Hindlimb muscle (tissue), 1 donor: ENCODE measurements at places on chromosomes 3 and 15. TPM values are rescaled to one million over a fixed set of nuclear protein-coding genes. Genes with fewer than 3 reads are reported as not detected.
A peak's percentile ranks its signal among the peaks of the same experiment; 100 is the strongest.

Gene ACAA1
- 34.6 TPM for polyA plus RNA-seq

- no peak for DNase-seq
These were observed 79.5 kb upstream of the EIF1B start for GRCh38 chr3:40229963-40230362.

DNA sequence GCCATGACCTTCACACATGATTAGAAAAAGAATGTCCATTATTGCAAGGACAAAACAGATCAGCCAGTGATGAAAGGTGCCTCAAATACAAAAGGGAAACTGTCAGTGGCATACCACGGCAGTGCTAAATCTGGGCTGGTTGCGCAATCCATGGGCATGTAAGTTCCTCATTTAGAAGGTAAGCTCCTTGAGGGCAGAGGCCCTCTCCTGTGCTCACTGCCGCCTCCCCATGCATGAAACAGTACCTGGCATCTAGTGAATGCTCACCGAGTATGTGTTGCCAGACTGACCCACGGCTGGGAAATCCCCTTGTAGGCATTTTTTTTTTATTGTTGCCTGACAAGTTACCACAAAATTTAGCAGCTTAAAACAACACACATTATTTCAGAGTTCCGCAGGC, 312.1 kb upstream of the CHRM5 start:
- DNase-seq, result no peak

GRCh38 chr15:63487076-63487757, 17.2 kb upstream of the USP3 start:
- peak; percentile 62 for DNase-seq

Gene GATM
- polyA plus RNA-seq, result 304 TPM

GRCh38 chr3:176075491-176075890, 1121.8 kb downstream of the TBL1XR1 start:
- DNase-seq, result no peak
